ENCODE measurements at places on chromosomes 13 and 19.

DNA sequence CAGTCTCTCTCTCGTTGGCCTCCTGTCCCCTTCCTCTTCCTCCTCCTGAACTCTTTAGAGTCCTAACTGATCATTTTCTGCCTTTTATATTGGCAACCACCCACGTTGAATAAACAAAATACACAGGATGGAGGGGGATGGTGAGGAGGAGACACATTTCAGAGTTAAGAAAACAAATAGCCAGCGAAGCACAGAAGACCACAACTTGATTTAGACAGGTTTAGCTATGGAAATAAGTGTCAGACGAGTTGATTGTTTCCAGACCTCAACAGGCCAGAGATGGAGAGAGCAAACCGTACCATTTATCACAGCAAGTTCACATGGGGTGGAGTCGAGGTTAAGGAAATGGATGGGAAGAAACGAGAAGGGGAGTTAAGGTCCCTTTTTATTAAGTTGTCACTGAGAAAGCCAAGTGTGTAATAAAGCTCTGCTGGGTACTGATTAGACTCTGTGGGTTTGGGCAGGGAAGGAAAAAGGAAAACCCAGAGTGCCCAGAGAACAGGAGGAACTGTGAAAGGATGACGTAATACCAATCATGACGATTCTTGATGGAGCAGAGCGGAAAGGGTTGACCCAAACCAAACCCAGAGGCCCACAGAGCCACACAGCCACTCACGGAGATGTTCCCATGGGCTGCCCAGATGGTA, 11.1 kb upstream of the SERP2 start:
- no peak for DNase-seq

- DNase-seq = no peak
These were observed at the start of gene CEACAM8 for GRCh38 chr19:42594617-42595489. TSS of gene CEACAM8 (minus strand) at chr19:42594924. CDS start at chr19:42594828, 96 bp downstream.

- no peak for DNase-seq
These were observed 11.1 kb downstream of the GJA3 start for GRCh38 chr13:20149762-20150161.

GRCh38 chr19:57648331-57649003, 15.5 kb downstream of the ZNF211 start:
- no peak for DNase-seq

DNA sequence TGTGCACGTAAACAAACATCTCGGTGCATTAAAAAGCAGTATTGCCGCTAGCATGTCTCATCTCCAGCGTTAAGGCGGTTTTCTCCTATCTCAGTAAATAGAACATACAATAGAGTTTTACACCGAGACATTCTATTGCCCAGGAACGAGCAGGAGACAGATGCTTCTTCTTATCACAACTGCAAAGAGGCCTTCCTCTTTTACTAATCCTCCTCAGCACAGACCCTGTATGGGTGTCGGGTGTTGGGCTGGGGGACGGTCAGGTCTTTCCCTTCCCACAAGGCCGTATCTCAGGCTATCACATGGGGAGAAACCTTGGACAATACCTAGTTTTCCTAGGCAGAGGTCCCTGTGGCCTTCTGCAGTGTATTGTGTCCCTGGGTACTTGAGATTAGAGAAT, 21.2 kb downstream of the ZNF233 start:
- no peak for DNase-seq

DNA sequence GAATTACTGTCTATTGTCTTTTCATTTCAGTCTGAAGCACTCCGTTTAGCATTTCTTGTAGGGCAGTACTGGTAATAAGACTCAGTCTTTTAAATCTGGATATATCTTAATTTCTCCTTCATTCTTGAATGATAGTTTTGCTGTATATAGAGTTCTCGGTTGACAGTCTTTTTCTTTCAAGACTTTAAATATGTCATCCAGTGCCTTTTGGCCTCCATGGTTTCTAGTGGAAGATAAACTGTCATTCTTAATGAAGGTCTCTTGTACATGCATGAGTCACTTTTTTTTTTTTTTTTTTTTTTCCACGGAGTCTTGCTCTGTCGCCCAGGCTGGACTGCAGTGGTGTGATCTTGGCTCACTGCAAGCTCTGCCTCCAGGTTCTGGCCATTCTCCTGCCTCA, 27.2 kb upstream of the ZDHHC20 start:
- DNase-seq = no peak

DNA sequence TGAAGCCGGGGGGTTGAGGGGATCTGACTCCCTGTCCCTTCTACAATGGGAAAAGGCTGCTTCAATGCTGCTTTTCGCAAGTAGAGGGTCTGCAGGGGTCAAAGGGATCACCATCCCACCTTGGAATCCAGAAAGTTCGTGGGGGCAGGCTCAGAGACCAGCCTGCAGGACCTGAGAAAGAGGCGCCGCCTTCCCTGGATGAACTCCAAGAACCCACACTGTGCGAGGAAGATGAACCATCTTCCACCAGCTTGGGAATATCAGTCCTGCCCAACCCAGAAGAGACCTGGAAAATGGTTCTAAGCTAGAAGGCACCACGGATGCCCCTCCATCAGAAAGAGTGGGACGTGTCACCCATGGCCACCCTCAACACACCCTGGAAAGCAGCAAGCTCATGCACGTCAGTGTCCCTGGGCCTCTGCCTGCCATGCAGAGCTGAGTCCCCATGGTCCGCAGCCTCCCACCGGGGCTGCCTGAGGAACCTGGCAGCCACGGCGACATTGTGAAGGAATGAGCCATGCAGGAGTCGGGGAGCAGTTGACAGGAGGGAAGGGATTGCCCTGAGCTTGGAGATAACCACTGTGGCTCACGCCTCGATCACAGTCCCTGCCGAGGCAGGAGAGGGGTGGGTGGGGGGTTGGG, 14.6 kb downstream of the RAB3D start:
- no peak for DNase-seq

- no peak for DNase-seq
These were observed 6.3 kb upstream of the CEACAM19 start for GRCh38 chr19:44664976-44665375.

GRCh38 chr13:41107584-41108014, 25.0 kb downstream of the KBTBD6 start:
- no peak for DNase-seq

DNA sequence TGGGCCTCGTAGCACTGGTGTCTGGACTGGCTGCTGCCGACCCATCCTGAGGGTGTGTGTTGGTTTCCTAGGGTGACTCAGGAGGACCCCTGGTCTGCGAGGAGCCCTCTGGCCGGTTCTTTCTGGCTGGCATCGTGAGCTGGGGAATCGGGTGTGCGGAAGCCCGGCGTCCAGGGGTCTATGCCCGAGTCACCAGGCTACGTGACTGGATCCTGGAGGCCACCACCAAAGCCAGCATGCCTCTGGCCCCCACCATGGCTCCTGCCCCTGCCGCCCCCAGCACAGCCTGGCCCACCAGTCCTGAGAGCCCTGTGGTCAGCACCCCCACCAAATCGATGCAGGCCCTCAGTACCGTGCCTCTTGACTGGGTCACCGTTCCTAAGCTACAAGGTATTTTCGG, 13.8 kb downstream of the TIMM13 start:
- no peak for DNase-seq

GRCh38 chr13:26693749-26694463, 66.7 kb downstream of the GPR12 start:
- DNase-seq = no peak

- no peak for DNase-seq
These were observed 34.5 kb downstream of the UFM1 start for GRCh38 chr13:38384171-38384570.

- DNase-seq = no peak
These were observed 64.4 kb downstream of the TRPM4 start for GRCh38 chr19:49222011-49222410.

DNA sequence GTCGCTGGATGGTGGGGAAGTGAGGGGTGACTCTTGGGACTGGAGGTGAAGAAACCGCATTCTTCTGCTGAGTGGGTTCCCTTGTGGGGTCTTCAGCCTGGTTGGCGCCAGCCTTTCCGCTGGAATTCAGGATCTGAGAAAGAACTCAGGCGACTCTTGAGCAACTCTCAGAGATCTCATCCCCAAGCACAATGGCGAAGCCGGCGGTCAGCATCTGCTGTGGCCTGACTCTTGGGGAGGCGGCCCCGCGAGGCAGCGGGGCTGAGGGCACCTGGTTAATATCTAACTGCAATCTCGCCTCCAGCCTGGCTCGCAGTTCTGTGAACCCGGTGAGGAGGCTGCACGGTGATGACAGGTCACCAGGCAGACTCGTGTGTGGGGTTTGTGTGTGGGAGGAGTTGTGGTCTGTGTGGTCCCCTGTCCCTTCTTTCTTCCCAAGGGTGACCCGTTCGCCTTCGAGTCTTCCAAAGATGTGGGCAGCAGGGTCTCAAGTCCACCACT, 883 bp downstream of the ZNF441 start:
- DNase-seq = peak; percentile 1

DNA sequence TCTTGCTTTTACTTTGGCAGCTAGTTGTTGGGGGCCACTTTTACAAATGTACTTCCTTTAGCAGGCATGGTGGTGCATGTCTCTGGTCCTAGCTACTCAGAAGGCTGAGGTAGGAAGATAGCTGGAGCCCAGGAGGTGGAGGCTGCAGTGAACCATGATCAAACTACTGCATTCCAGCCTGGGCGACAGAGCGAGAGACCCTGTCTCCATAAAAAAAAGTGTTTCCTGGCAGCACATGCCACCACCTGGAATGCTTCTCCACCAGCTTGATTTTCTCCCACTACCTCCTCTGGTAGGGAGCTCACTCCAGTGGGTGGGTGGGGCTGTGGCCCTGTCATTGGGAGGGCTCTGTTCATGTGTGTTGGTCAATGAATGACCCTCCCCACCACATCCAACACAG, 12.5 kb downstream of the FZR1 start:
- DNase-seq = no peak

DNA sequence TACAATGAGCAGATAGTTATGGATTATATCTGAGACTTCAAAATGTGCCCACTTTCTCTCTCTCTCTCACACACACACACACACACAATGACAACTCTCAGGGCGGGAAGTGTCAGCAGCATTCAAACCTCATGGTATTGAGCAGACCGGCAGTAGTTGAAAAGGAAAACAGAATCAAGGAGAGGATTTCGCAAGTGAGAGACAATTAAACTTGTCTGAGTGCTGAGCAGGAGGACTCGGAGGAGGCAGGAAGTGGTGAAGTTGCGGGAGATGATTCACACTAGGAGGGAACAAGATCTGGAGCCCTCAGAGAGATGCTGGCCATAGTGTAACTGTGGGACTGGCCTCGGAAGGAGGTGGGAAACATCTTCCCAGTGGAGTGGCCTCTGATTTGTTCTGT, 353.1 kb downstream of the EFNB2 start:
- DNase-seq = no peak

- no peak for DNase-seq
These were observed 116.3 kb downstream of the RAB20 start for GRCh38 chr13:110445183-110445582.

GRCh38 chr13:100361504-100361903, 227.1 kb downstream of the GGACT start:
- DNase-seq = no peak

- no peak for DNase-seq
These were observed at the start of gene ERICH4 for GRCh38 chr19:41442473-41443355. TSS of gene ERICH4 (plus strand) at chr19:41443156. CDS start at chr19:41443170, 14 bp downstream.

GRCh38 chr13:83423861-83424260, 458.4 kb downstream of the SLITRK1 start:
- DNase-seq = no peak

DNA sequence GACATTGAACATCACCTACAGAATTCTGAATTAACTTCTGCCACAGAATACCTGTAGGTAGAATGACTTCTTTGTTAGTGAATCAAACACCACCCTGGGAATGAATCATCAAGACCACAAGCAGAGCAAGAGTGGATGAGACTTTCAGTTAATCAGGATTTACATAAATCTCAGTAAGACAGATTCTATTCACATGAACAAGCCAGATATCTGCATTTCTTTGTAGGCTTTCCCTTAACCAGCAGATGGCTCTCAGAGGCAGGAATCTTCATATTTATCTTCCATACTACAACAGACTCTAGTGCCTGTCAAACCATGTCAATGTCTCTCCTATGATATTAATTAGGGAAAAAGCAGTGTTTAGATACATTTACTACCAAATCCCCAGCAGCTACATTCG, 412.1 kb downstream of the KLF12 start:
- peak; percentile 31 for DNase-seq

- no peak for DNase-seq
These were observed 18.1 kb upstream of the LRP3 start for GRCh38 chr19:33175886-33176669.

- DNase-seq = no peak
These were observed 43.1 kb downstream of the PCDH9 start for GRCh38 chr13:67186995-67187569.

DNA sequence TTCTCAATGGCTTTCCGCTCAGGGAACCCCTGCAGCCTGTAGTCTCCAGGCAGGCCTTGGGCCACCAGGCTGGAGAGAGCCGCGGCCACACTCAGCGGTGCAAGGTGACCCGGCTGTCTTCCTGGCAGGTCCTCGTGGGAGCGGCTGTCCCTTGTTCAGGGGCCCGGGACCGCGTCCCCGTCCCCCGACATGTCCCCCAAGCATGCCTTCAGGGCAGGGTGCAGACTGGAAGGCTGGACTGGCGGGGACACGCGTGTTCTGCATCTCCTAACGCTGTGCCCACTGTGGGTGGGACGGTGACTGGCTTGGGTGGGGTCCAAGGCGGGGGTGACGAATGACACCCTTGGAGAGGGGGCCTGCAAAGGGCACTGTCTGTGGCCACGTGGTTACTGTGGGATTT, 93.6 kb downstream of the WTIP start:
- DNase-seq = no peak

GRCh38 chr13:109712124-109712722, 74.2 kb downstream of the IRS2 start:
- no peak for DNase-seq

- no peak for DNase-seq
These were observed 42.7 kb downstream of the INSR start for GRCh38 chr19:7251494-7251893.

- DNase-seq = no peak
These were observed 1.4 kb upstream of the CERS1 start for GRCh38 chr19:18897094-18898029.

- no peak for DNase-seq
These were observed 5.3 kb downstream of the TMPRSS9 start for GRCh38 chr19:2365201-2365970.
